ENCODE measurements at places on chromosomes 7 and 10. TPM values are rescaled to one million over a fixed set of nuclear protein-coding genes. Genes with fewer than 3 reads are reported as not detected.

The CHN2 gene
- total RNA-seq = 32.6 TPM

The MUC3A gene
- total RNA-seq = not detected

The LEP gene
- total RNA-seq = not detected

The LRRC61 gene
- total RNA-seq = 23.6 TPM

The AGAP6 gene
- 20.9 TPM for total RNA-seq

GRCh38 chr7:36084485-36085091 lies 68.5 kb upstream of the EEPD1 start:
- peak; percentile 41 for DNase-seq

GRCh38 chr7:7443806-7444350 lies 91.8 kb downstream of the COL28A1 start:
- no peak for DNase-seq

GRCh38 chr10:117218654-117219053 lies 21.4 kb downstream of the KCNK18 start:
- no peak for DNase-seq

DNA sequence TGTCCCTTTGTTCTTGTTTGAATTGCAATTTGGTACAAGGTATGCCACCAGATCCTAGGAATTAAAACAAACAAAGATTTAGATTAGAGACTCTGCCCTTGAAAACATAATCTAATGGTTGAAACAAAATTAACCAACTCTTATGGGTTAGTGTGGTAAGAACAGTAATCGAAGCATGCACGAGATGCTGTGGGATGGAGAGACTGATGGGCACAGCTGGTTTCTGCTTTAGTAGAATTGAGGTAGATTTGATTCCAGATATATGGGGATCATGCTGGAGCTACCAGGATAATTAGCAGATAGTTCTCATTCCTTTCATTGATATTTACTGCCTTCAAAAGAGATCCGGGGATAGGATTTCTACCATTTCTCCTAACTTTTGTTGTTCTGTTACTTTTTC lies 20.4 kb upstream of the SEMA4G start:
- no peak for DNase-seq

DNA sequence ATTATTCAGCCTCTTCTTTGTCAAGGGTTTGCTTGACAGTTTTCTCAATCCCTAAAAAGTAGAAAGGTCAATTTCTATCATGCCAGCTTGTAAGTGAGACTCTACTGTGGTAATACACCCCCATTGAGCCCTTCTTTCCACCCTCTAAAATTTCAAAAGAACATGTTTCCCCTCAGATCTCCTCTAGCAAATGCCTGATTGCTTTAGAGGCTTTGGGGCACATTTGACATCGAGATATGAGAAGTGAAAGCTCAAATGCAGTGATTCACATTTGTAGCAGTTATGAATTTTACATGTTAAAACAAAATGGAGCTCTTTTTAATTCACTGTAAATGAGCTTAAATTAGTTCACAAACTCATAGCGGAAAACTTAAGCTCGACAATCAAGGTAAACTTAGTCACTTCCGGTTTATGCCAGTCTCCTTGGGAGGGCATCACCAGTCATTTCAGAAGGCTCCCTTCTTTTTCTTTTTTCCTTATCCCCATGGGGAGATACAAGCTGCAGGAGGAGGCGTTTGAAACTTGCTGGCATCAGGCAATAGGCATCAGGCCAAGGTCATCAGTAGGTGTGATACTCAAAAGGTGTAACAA lies 55.3 kb upstream of the ADO start:
- DNase-seq = no peak

DNA sequence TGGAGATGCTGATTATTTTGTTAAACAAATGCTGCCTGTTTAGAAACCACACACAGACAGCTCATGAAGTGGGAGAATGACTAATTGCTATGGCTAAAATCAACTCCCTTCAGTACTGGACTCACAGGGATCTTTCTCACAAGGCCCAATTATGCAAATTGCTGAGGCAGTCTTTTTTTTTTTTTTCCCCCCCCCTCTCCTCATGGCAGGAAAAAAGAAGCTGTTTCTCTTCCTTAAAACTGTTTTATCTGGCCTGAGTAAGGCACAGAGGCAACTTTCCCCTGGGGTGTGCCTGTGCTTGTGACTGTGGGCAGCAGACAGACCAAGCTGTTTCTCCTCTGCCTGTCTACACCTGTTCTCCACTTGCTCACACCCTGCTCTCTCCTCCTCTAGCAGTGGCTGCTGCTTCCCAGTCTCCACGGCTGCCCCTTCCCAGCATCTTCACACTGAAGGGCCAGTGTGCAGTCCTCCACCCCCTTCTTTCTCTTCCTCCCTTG lies 65.4 kb upstream of the STEAP1B start:
- DNase-seq = no peak

- DNase-seq = no peak
These were observed 19.5 kb downstream of the CACUL1 start for GRCh38 chr10:118735294-118735693.

DNA sequence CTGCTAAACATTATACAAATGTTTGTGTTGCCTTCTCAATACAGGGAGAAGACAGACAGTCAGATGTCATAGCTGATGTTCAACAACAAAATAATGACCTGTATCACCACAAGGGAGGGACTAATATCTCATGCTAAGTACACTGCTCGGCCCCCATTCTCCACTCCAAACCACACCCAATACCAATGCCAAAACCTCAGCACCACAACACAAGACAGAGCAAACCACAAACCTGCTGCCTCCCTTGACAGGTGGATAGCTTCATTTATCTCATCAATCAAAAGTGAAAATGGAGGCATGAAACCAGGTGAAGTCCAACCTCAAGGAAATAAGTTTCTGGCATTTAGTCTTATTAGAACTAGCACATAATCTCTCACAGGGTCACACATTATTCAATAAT lies 109.5 kb downstream of the PARD3 start:
- DNase-seq = no peak

- DNase-seq = no peak
These were observed 692 bp downstream of the CARD11 start for GRCh38 chr7:3042861-3043489.

GRCh38 chr7:26458466-26459145 lies 166.9 kb downstream of the SNX10 start:
- DNase-seq = no peak

DNA sequence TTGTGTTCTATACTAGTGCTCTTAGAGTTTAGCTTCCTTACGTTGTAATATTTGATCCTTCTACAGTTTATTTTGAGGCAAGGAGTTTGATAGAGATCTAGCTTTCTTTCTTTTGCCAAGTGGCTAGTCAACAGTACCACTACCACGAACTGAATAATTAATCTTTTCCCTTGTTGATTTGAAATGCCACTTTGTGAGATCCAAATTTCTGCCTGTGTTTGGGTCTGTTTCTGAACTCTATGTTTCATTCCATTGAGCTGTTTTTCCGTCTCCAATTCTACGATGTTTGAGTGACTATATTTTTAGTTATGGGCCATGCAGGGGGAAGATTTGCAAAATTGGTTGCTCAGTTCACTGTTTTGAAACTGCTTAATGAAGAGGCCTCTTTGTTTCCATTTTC lies 134.7 kb downstream of the KIAA1217 start:
- no peak for DNase-seq

DNA sequence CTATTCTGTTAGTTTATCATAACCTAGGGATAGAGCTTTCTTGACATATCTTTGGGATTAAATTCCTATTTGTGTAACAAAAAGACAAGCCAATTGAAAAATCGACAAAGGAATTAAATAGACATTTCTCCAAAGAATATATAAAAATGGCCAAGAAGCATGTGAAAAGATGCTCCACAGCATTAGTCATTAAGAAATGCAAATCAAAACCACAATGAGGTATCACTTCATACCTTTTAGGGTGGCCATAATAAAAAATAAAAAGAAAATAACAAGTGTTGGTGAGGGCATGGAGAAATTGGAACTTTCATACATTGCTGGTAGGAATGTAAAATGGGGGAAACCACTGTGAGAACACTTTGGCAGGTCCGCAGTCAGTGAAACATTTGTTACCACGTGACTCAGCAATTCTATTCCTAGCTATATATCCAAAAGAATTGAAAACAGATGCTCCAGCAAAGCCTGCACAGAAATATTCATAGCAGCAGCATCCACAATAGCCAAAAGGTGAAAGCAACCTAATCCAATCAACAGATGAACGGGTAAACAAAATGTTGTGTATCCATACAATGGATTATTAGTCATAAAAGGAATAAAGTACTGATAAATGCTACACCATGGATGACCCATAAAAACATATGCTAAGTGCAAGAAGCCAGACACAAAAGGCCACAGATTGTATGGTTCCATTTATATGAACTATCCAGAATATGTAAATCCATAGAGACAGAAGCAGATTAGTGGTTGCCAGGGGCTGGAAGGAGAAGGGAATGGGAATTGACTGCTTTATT lies 20.5 kb downstream of the SPAG6 start:
- DNase-seq = no peak

DNA sequence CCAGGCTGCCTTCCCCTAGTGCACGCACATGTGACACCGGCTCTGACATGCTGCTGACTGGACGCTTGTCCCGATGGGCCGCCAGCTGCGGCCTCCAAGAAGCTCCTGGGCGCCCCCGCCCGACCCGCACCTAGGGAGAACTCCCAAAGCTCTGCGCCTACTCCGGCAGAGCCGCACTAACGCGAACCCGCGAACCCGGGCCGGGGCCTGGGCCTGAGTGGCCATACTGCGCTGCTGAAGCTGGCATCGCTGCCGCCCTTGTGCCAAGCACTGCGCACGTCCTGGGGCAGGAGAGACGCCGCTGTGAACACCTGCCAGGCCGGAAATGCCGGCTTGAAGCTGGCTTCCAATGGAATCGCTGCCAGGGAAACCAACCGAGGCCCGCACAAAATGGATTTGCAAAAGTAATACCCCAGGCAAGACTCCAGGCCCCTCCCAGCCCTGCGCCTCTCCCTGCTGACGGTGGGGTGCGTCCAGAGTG lies 85.1 kb downstream of the WASHC2A start:
- no peak for DNase-seq

DNA sequence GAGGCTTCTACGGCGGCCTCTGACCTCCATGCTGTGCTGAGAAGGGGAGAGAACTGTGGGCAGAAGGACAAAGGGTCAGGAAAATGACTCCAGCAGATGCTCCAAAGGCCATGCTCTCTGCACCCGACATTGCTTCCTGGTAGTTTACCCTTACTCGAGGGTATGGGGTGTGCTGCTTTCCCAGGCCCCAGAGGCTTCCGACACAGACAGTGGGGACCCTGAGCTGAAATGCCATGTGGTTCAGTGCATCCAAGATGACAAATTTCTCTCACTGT lies 130.9 kb downstream of the PTPN20 start:
- peak; percentile 6 for DNase-seq

DNA sequence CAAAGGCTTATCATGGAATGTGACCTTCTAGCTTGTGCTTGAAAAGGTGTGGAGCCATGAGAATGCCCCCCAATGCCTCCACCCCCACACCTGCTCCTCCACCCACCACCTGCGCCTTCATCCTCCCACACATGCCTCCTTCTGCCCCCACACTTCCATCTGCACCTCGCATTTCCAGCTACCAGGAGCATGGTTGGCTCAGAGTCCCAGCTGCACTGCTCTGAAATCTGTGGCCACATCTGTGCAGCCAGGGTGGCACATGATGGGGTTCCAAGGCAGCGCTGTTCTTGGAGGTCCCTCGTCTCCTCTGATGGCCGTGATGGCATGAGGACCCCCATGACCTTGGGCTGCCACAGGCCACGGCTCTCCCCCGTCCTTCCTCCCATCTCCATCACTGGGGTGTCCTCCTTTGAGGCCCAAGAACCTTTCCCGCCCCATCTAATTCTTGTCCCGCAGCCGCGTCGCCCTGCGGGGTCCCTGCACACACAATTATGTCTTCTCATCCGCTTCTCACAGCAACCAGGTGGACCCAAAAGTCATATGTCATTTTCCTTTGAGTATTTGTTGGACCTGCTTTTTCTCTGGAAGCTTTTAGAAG lies 40.6 kb upstream of the CNPY1 start:
- no peak for DNase-seq

GRCh38 chr7:25319707-25320106 lies 91.4 kb upstream of the NPVF start:
- DNase-seq = no peak

GRCh38 chr10:110275128-110275729 lies 29.5 kb downstream of the SMNDC1 start:
- no peak for DNase-seq

DNA sequence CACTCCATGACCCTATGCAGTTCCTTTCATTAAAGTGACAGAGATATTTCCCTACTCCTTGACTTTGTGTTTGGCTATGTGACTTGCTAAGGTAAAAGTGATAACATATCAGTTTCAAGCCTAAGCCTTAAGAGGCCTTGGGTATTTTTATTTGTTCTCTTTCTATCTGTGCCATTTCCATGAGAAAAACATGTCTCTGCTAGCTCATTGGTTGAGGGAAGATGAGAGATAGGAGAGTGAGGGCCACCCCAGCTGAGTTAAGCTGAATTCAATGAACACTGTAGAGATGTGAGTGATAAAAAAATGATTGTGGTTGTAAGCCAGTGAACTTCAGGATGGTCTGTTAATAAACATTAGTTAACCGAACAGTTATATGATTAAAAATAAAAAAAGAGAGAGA lies 13.4 kb downstream of the TASOR2 start:
- no peak for DNase-seq

- no peak for DNase-seq
These were observed 57.3 kb upstream of the BTBD16 start for GRCh38 chr10:122213766-122214165.

DNA sequence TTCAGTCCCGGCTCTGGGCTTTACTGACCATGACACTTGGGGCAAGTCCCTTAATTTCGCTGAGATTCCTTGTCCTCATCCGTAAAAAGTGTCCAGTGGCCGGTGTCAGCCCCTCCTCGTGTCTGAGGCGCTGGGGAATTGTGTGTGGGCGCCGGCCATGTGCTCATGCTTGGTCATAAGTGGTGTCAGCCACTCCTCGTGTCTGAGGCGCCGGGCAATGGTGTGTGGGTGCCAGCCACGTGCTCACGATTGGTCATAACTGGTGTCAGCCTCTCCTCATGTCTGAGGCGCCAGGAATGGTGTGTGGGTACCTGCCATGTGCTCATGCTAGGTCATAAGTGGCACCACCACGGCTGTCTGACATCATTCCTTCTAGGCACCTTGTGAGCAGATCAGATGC lies 40.7 kb upstream of the DMBT1 start:
- DNase-seq = no peak
